ENCODE measurements at places on chromosomes 5 and 9.

GRCh38 chr5:36648426-36648825 lies 42.0 kb downstream of the SLC1A3 start:
- DNase-seq = no peak

DNA sequence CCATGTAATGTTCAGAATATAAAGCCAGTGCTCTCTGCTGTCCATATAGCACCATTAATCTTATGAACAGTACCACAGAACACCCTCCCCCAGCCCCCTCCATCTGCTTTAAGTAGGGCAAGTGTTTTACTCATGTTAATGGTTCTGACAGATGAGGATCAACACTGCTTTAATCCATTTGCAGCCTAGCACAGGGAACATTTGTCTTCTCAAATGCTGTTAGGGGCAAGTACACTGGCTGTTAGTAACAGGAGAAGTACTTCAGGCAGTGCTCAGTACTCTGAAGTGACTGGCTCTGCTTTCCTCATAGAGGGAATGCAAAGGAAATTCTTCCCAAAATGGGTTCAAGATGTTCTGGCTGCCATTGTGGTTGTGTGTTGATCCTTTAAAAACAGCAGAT lies 202.6 kb downstream of the DCP2 start:
- no peak for DNase-seq

- no peak for DNase-seq
These were observed 21.9 kb downstream of the HTR4 start for GRCh38 chr5:148632255-148633066.

DNA sequence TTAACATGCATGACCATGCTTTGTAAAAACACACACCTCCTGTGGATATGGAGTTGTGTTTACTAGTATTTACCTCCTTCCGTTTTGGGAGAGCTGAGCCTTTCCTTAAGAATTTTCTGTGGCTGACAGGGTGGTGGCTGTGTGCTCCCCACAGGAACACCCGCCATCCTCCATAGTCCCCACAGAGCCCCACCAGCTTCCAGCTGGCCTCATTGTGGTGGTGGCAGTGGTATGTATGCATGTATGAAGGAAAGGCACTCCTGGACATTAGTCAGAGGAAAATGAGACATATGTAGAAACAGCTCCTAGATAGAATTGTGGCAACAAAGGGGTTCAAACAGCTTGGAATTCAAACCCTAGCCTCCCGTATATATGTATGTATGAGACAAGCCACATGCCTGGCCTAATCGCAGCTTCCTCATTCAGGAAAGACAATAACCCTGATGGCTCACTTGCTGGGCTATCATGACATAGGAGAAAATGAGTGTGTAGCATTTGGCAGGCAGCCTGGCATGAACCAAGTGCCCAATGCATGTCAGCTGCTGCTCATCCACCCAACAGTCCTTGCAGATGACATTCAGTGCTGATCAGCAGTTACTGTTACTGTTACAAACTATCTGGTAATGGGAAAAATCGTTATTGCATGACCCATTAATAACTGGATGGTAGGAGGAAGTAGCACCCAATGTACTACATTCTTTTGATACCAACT lies 459.7 kb downstream of the EBF1 start:
- no peak for DNase-seq

DNA sequence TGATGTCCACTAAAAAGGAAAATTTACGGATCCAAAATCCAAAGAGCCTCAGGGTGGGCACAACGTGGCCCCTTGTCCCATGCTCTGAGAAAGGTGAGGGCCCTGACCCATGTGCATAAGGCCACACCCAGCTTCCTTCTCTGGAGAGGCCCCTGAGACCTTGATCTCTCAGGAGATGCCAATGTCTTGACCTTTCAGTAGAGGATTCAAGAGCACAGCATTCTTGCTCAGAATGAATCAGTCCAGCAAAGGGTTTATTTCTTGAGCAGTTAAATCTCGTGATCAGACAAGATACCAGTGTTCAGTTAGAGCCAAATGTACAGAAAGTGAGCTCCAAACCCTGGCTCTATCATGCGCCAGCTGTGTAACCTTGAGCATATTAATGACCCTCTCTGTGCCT lies 115.9 kb upstream of the DAPK1 start:
- DNase-seq = no peak

DNA sequence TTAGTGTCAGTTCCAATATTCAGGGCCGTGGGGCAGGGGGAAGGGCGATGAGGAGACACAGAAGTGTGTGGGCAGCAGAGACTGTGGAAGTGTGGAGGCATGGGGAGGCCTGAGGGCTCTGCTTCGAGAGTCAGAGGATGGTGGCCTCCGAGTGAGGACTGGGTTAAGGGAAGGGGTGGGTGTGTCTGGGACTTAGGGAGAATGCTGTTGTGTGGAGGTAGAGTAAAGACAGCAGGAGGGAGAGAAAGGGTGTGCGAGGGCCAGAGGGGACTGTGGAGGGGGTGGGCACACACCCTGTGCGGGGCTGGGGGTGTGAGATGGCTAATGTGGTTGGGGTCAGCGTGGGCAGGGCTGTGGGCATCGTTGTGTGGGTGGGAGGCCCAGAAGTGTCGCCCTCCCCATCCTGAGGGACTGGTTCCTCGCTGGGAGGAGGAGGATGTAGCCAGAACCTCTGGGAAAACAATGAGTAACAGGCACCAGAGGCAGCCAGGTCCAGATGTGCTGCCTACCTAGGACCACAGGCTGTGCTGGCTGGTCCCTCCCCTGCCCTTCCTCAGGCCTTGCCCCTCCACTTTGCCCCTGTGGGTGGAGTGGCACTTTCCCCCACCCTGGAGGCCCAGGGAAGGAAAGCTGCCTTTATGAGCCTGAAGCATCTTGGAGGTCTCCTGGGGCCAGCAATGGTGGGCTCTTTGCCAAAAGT lies 4.2 kb downstream of the USP20 start:
- no peak for DNase-seq

DNA sequence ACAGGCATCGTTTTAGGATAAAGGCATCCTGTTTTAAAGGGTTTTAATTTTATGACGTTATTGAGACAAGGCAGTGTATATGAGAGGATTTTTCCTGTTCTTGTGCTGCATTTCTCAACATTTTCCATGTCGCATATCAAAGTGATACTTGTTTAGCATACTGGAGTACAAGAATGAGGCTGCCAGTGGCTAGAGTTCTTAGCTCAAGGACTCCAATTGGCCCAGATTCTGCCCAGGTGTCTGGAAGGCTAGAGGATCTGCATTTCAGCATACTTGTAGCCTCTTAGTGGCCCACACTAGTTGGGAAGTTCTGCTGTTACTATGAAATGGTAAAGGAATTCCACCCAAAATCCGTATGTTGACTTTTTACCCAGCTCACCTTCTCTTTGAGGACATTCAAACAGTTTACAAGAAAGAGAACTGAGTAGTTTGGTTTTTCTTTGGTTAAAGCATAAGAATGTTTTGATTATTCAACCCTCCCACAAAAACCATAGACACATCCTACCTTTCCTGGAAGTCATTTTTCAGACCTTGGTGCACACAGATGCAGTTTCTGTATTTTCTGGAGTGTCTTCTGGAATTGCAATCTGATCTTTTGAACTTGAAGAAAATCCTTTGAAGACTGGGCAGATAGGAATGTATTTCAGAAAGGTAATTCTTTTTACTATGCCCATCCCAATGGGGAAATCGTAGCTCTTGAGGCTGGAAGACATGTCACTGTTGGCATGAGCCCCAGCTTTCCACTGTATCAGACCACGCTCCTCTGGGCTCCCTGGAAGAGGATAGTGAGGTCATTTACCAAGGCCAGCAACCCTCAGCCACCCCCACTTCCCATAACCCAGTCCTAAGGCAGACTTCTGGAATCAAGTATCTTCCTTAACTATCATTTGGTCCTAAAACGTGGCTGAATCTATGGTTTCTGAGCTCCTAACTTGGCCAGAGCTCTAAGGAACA lies 11.3 kb downstream of the SLC23A1 start:
- no peak for DNase-seq

GRCh38 chr9:7376833-7377232 lies 422.7 kb downstream of the DMAC1 start:
- DNase-seq = no peak

DNA sequence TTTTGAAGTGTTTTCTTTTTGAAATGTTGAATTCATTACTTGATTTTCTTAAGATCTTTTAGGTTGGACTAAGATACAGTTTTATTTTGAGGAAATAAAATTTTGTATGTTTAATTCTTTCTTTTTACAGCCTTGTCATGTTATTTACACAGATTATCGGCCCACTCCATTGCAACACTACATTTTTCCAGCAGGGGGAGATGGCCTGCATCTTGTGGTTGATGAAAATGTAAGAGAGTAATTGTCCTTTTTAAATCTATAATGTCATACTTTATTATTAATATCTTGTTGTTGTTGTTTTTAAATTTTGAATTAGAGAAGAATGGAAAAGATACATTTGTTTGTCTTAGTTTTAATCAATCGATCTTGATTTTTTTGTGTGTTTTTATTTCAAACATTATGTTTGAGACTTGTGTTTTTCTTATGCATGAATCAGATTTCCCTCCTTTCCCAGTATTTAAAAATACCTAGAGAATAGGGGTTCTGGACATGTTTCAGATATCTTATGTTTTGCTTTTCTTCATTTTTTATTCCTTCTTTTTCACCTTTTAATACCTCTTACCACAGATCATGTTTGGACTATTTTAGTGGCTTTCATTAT lies 36.7 kb downstream of the MTREX start:
- DNase-seq = no peak

DNA sequence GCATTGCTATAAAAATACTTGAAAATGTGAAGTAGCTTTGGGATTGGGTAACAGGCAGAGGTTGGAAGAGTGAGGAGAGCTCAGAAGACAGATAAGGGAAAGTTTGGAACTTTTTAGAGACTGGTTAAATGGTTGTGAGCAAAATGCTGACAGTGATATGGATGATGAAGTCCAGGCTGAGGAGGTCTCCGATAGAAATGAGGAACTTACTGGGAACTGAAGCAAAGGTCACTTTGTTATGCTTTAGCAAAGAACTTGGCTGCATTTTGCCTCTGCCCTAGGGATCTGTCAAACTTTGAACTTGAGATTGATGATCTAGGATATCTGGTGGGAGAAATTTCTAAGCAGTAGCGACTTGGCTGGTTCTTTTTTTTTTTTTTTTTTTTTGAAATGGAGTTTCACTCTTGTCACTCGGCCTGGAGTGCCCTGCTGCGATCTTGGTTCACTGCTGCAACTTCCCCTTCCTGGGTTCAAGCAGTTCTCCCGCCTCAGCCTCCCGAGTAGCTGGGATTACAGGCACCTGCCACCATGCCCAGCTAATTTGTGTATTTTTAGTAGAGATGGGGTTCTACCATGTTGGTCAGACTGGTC lies 998.9 kb downstream of the TLE1 start:
- DNase-seq = no peak

DNA sequence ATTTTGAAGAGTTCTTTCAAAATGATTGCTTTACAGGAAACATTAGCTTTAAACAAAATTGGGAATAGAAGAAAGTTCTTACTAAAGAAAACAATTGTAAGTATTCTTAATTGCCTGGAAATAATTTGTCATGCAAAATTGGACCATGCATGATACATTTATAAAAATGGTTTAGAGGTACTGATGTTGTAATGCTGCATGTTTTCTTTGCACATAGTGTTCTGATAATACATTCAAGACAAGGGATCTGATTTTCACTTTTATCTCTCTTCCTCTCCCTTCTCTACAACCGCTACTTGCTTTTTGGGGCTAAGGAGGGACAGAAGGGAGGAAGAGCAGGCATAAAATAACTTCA lies 211.6 kb upstream of the MPDZ start:
- DNase-seq = no peak

- no peak for DNase-seq
These were observed 876 bp upstream of the JAK2 start for GRCh38 chr9:4984171-4984620.

GRCh38 chr9:109039539-109039938 lies 26.2 kb upstream of the CTNNAL1 start:
- DNase-seq = no peak

DNA sequence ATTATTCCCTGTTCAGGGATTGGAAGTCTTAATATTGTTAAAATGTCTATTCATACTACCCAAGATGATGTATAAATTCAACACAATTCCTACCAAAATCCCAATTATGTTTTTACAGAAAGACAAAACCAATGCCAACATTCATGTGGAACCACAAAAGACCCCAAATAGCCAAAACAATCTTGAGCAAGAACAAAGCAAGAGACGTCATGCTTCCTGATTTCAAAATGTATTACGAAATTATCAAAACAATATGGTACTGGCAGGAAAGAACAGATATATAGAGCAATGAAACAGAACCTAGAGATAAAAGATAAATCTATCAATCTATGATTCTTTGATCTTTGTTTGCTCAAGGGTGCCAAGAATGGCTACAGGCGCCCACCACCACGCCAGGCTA lies 237.9 kb downstream of the TAF11L14 start:
- no peak for DNase-seq

- no peak for DNase-seq
These were observed 9.5 kb downstream of the SPACA9 start for GRCh38 chr9:132888151-132888550.

- no peak for DNase-seq
These were observed 240.0 kb upstream of the SLC24A2 start for GRCh38 chr9:20028849-20029231.

DNA sequence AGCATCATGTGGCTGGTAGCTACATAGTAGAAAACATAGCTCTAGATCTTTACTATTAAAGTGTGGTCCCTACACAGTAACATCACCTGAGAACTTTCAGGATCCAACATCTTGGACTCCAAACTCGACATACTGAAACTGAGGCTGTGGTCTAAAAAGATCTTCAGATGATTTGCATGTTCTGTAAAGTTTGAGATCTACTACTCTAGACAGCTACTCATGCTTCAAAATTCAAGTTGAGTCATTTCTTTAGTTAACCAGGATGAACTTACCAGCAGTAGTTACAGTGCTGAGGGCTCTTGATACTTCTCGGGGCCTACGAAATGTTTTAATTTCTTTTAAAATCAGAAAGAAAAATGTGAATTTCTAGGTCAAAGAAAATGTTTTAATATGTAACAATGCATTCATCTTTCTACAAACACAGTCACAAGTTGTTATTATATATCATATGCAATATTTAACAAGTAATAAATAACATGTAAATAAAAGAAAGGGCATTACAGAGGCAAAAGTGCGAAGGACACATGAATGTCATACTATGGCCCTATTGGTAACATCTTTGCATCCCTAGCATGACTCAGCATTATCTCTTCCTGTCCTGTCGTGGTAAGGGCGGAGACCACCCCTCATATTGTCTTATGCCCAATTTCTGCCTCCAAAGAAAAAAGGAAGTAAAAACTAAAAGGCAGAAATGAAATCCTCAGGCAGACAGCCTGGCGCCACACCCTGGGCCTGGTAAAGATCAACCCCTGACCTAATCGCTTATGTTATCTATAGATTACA lies 563.9 kb upstream of the TLE4 start:
- no peak for DNase-seq

DNA sequence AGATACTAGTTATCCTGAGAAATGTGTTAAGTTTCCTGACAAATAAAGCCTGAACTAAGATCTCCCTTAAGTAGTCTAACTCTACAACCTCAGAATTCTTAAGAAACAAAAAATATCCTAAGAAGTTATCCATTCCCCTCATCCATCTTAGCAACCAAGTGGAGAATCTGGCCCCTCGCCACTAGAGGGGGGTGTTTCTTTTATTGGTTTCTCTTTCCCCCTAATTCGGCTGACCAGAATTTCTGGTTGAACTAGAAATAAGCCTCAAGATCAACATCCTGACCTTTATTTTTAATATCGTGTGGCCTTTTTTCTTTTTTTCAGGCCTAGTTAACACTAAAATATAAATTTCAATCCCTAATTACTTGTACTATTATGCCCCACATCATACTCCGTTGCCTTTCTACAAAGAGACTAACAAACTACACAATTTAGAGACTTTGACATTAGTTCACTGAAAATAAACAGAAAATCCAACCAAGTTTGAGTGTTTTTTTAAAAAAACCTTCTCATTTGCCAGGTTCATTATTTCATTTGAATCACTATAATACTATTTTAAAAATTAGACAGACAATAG lies 14.3 kb upstream of the NR4A3 start:
- DNase-seq = no peak

GRCh38 chr5:69404659-69405330 lies 10.1 kb upstream of the MARVELD2 start:
- DNase-seq = no peak
